ENCODE measurements at places on chromosomes 12 and 14.

DNA sequence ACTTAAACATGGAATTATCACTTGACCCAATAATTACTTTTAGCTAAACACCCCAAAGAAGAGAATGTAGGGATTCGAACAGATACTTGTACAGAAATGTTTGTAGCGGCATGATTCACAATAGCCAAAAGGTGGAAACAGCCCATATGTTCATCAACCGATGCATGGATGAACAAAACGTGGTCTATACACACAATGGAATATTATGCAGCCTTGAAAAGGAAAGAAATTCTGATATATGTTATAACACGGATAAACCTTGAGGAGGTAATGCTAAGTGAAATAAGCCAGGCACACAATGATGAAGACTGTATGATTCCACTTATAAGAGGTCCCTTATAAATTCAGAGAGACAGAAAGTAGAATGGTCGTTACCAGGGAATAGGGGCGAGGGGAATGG lies 659.4 kb downstream of the MED13L start:
- no peak for DNase-seq

GRCh38 chr14:103015426-103015825 lies 41.9 kb downstream of the CDC42BPB start:
- no peak for DNase-seq

DNA sequence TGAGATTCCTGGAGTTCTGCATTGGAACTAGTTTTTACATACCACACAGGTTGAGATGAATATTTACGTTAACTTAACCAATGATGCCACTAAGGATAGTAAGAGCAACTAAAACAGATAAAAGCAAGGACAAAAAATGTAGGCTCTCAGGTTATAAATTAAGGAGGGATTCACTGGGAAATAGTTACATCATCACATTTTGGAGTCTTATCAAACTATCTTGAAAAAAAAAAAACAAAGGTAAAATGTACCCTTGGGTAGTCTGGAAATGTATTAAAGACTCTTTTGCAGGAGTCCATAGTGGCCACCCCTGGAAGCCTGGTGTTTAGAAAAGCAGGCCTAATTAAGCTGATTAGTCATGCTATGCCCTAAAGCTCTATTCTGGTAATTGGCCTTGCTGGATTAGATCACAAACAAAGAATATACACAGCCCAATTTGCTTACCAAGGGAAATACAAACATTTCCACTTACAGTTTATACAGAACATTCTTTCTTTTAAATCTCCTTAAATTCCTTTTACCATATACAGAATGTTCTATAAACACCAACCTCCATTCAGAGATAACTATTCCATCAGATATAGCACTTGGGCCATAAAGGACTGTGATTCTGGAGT lies 39.3 kb downstream of the SLC25A47 start:
- DNase-seq = no peak

DNA sequence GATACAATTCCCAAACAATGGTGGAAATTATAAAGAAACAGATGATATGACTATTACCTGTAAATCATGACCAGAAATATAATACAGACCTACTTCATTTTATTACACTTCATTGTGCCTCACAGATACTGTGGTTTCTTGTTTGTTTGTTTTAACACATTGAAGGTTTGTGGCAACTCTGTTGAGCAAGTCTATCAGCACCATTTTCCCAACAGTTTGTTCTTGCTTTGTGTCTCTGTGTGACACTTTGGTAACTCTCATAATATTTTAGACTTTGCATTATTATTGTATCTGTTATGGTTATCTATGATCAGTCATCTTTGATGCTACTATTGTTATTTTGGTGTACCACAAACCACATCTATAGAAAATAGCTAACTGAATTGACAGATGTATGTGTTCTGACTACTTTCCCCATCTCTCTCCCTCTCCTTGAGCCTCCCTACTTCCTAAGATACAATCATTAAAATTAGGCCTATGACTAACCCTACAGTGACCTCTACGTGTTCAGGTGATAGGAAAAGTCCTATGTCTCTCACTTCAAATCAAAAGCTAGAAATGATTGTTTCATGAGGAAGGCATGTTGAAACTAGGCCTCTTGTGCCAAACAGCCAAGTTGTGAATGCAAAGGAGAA lies 49.1 kb downstream of the FBXO33 start:
- no peak for DNase-seq

GRCh38 chr12:2553388-2554126 lies 241.2 kb upstream of the FKBP4 start:
- no peak for DNase-seq

DNA sequence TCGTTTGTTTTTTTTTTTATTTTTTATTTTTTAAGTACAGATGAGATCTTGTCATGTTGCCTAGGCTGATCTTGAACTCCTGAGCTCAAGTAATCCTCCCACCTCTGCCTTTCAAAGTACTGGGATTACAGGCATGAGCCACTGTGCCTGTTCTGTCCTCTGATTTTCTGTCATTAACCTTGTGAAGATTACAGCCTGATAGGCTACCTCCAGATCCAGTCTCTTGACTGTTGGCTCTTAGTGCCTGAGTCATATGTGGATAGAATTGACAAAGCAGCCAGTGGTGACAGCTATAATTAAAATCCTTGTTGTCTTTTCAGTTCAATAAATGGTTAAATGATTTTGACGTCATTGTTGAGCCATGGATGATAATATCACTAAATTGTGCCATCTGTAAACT lies 21.3 kb upstream of the REP15 start:
- no peak for DNase-seq

DNA sequence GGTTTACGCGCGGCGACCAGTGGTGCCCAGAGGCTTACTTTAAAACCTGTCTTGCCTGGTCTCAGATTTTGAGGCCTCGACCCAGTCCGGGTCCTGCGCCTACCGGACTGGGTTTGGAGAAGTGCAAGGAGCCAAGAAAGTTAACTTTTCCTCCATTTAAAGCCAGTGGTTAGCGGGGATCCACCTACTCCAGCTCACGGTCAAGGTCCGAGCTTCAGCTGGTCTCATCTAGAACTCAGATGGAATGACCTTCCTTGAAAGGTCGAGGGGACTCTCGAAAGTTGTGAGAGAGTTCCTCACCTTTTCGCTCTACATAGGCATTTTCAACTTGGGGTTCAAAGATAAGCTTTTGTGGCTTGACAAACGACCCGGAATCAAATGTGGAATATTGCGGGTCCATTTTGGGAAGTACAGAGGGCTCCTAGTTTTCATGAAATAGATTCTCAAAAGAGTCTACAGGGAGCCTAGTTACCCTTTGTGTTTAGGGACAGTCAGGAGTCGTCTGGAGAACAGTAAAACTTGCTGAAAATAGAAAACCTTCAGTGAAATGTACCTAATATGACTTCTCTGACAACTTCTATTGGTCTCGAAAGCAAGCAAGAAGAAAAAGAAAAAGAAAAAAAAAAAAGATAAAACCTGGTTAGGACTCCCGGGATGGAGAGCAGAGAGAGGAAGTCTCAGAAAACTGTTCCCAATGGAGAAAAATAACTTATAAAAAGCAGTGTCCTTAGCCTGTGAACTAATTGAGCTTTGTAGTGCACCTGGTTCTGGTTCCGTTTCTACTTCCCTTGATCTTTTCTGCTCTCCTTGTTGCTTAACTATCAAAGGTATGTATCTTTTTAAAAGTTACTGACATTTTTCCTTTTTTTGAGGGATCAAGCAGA lies 1.4 kb downstream of the KCNMB4 start:
- DNase-seq = no peak

DNA sequence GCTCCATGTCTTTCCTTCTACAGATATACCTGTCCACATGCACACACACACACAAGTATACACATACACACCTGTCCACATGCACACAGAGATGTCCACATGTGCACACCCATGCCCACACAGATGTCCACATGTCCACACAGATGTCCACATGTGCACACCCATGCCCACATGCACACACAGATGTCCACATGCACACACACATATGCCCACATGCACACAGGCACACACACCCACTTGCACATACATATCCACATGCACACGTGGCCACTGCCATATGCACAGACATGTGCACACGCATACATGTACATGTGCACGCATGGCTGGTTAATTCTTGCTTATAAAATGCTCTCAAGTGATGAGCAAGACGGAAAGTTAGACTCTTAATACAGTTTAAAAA lies 32.2 kb downstream of the ELK3 start:
- no peak for DNase-seq

DNA sequence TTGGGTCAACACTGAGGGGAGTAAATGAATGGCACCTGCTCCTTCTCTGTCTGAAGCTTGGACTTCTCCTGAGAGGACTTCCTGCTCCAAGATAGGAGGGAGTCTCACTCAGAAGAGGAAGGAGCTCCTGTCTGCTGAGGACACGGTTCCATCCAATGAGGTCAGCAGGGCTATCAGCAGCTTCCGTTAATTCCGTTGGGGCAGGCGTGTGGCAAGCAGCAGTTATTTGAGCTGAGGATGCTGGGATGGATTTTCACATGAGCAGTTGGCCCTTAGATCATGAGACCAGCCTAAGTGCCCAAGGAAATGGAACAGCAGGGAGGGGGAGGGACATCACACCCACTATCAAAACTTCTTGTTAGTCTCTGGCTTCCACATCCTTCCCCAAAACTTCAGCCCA lies 159.0 kb upstream of the PZP start:
- no peak for DNase-seq

DNA sequence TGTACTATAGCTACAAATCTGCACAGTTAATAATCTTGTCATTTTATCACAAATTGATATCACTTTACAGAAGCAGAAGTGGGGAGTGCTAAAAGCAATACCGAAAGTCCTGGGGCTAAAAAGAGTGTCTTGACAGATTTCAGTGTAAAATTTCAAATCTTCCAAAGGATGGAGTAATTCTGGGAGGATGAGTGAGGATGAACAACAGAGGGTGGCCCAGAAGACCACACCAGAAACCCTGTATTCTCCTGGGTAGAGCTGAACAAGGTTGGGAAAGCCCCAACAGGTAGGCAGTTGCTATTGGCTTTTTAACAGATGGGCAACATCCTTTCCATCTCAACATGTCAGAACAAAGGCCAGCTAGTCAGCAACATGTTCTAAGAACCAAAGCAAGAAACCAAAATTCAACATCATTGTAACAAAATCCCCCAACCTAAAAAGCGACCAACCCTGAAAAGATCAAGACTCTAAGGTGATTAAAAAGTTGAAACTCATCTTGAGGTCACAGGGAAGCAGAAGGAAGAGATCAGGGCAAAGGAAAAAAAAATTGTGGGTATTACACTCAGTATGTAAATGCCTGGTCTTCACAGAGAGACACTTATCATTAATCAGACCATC lies 38.8 kb downstream of the CBX5 start:
- DNase-seq = no peak

- DNase-seq = no peak
These were observed 147.0 kb downstream of the CALM1 start for GRCh38 chr14:90543876-90544275.

DNA sequence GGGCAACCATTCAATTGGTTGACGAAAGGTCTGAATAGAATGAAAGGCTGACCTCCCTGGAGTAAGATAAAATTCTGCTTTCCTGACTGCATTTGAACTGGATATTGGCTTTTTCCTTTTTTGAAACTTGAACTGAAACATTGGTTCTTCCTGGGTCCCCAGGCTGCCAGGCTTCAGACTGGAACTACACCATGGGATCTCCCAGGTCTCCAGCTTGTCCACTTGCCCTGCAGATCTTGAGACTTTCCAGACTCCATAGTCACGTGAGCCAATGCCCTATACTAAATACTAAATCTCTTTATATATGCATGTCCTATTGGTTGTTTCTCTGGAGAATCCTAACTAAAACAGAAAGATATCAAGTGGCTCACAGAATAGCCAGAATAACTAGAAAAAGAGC lies 118.7 kb upstream of the KRR1 start:
- DNase-seq = no peak

- DNase-seq = no peak
These were observed 80.1 kb downstream of the NOVA1 start for GRCh38 chr14:26517771-26518170.

GRCh38 chr14:76518366-76518765 lies 142.4 kb downstream of the ESRRB start:
- no peak for DNase-seq

DNA sequence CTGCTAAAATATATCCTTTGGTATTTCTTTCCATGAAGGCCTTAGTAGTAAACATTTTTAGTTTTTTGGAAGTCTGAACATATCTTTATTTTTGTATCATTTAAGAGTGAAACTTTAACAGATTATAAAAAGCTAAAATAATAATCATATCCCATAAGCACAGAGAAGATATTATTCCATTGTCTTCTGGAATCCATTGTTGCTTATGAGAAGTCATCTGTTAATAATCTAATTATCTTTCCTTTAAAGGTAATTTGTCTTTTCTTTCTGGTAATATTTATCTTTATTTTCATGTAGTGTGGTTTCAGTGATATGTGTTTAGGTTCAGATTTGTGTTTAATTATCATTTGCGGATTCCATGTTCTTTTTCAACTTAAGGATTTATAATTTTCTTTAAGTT lies 261.7 kb downstream of the MSRB3 start:
- DNase-seq = no peak

GRCh38 chr14:77097006-77097699 lies 905 bp upstream of the CIPC start:
- no peak for DNase-seq

All from CD4-positive, alpha-beta T cell treated with Interferon gamma for 1 hour (primary cell).